ENCODE measurements at places on chromosomes 4 and X.

DNA sequence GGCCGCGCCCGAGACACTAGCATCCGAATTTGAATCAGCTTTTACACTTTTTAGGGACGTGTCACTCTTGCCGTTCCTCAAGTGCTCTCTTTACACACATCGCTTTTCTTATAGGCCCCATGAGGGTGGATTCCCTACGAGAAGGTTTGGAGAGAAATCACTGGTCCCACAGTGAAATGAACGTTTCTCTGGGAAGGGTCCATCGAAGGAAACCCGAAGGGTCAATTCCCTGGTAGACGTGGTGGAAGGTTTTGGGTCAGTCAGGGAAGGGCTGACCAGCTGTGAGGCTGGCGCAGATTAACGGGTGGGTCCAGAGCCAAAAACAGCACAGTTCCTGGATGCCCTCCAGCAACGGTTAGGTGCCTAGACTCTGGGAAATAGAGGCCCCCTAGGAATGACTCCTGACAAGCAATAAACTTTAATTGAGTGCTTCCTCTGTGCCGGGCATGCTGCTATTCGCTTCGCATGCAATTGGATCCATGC lies 35.9 kb downstream of the ETDC start:
- DNase-seq = no peak

DNA sequence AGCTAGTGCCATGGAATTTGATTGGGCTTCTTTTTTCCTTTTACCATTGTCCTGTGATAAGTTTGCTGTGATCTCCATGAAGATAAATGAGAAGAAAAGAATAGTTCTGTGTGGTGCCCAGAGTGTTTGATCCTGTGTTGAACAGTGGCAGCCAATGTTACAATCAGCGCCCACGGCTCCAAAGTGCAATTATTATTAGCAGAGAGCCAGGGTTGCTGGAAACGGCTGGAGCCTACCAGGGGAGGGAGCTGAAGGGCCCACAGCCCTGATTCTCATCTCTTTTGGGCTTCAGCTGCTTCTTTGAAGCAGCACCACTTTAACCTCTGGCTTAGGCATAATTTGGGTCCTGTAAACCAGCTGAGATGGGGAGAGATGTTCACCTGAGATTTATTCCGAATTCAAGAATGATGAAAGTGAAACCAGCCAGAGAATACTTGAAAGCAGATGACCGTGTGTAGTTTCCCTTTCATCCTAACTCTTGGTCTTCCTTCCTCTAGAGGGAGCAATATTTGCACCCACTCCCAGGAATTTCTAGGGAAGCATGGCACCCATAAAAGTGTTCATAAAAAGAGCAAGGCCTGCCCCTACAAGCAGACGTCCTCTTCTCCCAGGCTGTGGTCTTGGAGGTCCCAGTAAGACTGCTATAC lies 298.3 kb downstream of the EVC2 start:
- DNase-seq = peak; percentile 46

DNA sequence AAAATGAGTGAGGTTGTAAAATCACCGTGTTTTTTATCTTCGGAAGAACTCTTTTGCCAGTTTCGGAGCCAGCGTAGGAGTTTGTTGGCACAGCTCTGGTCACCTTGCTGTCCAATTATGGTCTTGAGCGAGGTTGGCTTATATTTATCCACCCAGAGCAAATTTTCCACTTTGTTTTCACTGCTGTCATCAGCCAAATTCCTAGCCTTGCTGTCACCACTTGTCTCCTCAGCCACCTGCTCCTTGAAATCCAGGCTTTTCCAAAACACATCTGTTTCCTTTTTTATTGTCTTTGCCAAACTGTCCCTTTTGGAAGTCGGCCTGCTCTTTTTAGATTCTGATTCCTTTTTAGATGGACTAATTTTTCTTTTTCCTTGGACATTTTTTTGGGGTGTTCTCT lies 57.6 kb downstream of the RFC1 start:
- DNase-seq = no peak

GRCh38 chr4:47061435-47061834 lies 30.1 kb downstream of the GABRB1 start:
- no peak for DNase-seq

DNA sequence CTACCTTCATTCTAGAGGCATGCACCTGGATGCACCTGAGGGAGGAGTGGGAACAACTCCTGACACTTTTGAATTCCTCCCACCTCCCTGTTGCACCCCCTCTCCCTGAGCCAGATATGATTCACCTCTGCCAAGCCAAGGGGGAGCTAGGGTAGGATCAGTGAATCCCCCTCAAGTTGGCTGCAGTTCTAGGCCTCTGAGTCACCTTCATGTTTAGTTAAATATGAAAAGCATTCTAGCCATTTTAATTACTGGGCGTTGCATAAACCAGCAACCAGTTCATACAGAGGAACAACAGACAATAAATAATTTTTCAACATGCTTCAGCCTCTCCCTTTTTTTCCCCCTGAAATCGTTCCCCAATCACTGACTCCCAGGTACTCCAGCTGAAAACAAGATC lies 1440.2 kb downstream of the ADGRL3 start:
- no peak for DNase-seq

DNA sequence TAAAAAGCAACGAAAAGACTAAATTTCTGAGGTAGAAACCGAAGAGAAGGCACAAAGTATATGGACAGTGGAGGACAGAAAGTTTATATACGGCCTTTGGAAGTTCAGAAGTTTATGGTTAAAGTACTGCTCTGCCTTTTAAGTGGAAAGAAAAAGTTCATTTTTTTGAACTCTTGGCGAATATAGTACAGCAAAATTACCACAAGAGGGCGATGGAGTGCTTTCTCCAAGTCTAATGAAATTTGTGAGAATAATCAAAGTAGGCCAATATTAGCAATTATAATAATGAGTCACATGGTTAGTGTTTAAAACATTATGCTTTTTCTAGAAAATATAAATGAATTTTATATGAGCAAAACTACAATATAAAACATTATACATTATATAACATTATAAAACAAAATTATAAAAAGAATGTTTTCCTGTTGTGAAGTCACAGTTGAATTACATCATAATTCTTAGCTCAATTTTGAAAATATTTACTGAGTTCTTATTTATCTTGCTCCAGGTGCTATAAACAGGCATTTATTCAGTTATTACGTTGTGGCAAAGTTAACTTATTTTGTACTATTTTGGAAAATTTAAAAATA lies 136.2 kb upstream of the BMPR1B start:
- no peak for DNase-seq

DNA sequence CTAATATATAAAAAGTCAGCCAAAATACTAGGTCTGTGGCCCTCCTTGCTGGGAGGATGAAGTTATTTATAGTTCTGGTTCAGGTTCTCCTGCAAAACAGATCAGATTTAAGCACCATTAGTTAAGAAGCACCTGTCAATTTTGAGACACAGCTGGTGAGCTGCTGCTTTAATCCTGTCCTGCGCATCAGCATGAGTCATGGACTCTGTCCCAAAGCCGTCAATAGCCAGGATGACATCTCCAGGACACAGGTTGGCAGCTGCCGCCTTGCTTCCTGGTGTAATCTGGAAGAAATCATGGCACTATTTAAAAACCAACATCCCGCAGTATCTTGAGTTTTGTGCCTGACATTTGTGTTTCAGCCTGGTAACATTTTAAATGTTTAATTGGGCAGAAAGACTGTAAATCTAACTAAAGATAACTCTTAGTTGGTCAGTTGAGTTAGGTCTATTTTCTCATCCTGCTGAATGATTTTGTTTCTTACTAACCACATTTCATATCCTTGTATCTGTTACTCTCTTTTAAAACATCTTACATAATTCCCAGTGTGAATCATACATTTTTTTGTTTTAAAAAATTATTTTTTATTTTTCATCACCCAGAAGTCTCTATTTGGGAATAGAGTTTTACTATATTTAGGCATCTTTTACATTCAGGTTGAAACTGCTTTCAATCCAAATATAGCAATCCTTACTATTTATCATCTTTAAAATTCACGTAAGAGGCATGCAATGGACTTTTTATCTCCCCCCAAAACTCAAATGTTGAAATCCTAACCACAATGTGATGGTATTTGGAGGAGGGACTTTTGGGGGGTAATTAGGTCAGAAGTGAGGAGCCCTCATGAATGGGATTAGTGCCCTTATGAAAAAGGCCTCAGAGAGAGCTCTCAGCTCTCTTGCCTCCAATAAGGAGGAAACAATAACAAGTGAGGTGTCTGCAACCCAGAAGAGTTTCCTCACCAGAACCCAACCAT lies 10.1 kb downstream of the PDLIM3 start:
- DNase-seq = no peak

DNA sequence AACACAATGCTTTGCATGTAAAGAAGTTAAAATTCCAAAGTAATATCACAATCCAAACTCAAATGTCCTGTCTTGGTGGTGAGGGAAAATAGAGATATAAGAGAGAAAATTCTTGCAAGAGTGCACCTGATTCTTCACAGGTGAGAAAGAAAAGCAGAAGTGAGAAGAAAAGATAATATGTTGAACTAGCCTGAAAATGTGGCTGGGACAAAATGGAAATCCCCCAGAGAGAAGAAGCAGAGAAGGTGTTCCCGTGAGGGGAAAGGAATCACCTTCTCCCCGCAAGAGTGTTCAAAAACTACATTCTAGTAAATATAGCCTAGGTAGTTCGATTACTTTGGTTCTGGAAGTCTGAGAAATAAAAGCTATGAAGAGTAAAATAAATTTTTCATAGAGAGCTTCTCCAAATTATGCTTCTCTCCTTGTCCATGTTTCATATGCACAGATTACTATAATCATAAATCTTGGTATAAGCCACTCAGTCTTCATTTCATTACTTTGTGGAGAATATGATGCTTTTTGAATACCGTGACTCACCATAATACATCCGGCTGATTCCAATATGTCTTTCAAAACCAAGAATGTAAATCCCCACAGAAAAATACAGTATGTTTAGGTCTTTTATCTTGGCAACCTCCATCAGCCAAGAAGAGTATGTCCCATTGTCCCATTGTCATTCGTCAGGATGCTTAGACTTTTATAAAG lies 63.1 kb downstream of the COX18 start:
- DNase-seq = no peak

DNA sequence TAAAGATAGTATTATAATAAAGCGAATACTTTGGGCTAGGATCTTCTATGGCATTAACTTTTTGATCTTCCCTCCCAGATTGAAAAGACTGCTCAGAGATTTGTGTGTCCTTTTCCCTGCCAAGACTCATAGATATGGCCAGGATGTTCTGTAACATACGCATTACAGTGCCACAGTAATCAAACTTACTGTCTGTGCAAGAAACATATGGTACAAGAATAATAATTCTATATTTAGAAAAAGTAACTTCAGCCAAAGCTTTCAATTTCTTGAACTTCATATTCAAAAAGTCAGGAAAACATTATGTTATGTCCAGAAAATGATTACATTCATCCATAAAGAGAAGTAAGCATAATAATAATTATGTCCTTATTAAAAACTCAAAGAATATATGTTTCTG lies 100.9 kb upstream of the GUCY1A1 start:
- DNase-seq = no peak

GRCh38 chr4:125789023-125789422 lies 474.3 kb downstream of the FAT4 start:
- DNase-seq = no peak
